ENCODE measurements at places on chromosomes 11 and 22.

- DNase-seq: no peak
Measured at GRCh38 chr11:18986744-18987143, 47.5 kb upstream of the MRGPRX1 start.

DNA sequence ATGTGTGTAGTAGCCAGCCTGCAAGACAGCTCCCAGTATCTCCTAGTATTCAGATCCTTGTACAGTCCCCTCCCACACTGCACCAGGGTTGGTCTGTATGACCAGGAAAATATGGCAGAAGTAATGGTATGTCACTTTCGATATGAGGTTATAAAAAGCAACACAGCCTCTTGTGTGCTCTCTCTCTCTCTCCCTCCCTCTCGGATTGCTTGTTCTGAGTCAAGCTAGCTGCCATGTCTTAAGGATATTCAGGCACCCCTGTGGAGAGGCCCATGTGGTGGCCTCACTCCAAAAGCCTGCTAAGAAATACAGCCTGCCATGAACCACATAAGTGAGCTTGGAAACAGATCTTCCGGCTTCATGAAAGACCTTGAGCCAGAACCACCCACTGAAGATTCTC, 25.4 kb downstream of the FXYD6 start:
- no peak for DNase-seq

GRCh38 chr11:13338019-13338426, 60.4 kb downstream of the BMAL1 start:
- DNase-seq: peak; percentile 39

DNA sequence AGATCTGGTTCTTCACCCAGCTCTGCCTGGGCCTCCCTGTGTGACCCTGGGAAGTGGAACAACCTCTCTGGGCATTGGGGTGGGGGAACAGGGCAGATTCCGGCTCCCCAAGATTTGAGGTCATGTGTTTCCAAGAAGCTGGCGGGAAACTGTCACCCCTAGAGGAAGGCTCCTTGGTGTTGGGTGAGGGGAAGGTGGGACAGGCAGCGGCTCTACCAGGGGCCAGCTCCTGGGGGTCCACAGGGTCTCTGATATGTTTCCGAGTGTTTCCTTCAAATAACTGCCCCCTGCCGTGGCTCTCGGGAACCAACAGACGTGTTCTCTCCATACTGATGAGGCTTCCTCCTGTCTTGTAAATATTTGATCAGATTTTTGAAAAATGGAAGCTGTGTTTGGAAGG, 78.5 kb downstream of the MPPED1 start:
- DNase-seq: no peak

- no peak for DNase-seq
Measured at GRCh38 chr22:19291218-19291579, 320 bp downstream of the CLTCL1 start.

- DNase-seq: no peak
Measured at GRCh38 chr11:89498845-89499448, 7.8 kb upstream of the NOX4 start.

GRCh38 chr22:41048791-41049717, 43.3 kb upstream of the EP300 start:
- DNase-seq: peak; percentile 58

DNA sequence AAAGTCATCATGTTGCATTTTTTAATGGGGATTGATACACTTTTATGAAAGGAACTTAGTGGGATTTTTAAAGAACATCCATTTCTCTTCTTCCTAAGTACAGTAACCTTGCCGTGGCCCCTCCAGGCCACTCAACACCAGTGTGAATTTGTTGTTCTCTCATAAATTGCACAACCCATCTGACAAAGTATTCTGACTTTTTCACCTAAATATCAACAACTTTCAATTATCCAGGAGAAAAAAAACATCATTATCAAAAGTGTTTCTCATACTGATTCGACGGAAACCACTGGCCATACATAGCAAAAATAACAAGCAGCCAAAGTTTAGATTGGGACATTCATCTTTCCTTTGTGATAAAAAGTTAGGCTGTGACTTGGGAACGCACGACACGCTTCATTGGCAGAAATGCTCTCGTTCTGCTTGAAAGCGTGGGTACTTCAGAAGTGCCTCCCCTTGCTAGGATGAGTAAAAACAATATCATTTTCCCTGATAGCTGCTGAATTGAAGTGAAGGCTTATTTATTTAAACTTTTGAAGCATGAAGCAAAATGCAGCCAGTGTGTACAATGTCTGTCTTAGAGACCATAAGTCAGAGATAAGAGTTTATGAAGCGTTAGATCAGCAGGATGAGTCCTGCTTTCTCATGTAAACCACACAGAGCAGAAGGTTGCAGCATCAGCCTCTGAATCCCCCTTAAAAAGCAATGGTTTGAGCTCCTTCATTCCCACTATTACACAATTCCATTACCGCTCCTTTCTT, 20.6 kb upstream of the EIF3M start:
- no peak for DNase-seq

DNA sequence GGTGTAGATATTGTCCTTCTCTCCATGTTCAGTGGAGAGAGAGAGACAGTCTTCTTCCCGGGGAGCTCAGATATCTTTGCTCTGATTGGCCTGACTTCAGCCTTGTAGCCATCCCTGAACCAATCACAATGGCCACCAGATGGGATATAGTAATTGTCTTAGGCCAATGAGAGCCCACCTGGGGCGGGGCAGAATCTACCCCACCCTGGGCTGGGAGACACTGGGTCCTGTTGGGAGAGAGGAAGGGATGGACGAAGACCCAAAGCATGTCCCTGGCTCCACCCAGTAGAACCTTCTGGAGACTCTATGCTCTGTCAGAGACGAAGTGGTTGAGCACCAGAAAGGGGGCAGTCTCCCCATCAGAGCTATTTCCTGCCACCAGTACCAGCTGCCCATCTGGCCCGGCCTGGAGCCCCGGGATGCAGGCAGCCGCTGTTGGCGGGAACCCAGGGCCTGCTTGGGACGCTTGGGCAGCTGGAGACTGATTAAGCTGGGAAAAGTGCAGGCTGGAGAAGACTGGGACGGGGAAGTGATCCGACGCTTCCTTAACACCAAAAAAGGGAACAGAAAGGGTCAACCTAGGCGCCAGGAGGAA, 31.6 kb upstream of the CBX7 start:
- peak; percentile 85 for DNase-seq

DNA sequence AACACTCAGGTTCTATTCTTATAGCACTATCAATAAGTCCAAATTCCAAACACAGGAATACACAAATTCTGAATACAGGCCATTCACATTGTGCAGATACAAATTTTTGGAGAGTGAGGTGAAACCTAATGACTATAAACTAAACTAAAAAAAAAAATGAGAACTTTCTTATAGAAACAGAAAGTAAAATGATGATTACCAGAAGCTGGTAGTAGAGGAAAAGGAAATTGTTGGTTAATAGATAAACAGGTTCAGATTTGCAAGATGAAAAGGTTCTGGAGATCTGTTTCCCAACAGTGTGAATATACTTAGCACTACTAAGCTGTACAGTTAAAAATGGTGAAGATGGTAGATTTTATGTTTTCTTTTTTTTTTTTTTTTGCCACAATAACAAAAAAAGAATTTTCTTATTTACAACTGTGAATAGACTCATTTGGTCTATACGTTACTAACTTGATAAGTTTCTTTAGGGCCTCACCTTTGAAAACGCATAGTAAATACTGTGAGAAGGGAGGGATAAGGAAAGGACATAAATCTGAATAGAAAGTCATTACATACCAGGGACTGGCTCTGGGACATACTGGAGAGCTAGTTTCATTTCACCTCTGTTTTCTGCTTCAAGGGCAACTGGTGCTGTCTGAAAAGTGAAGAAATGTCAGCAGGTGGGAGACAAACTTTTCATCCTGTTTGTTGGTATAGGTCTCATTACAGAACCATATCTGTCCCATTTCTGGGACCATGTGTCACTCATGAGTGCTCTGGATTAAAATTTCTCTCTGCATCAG, 14.2 kb upstream of the CCDC89 start:
- DNase-seq: no peak

- no peak for DNase-seq
Measured at GRCh38 chr11:103077554-103077953, 14.4 kb downstream of the DCUN1D5 start.

DNA sequence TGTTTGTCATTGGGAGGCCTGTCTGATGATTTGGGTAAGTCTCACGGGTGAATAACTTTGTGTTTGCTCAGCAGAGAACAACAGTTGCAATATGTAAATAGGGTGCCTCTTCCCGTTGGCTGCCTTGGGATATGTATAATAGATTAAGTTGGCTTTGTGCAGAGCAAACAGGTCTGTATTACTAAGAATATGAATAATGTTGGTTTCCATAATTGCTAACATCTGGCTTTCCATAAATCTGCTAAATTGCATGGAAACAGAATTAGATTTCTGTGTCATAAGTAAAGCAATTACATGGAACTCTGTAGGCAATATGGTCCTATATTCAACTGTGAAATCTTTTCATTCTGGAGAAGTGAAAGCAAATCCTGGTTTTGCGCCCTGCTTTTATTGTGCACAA, 636.0 kb upstream of the ANO5 start:
- no peak for DNase-seq

- DNase-seq: no peak
Measured at GRCh38 chr11:17600316-17601255, 53.5 kb downstream of the OTOG start.

GRCh38 chr11:69951821-69952220, 126.3 kb upstream of the ANO1 start:
- DNase-seq: no peak

DNA sequence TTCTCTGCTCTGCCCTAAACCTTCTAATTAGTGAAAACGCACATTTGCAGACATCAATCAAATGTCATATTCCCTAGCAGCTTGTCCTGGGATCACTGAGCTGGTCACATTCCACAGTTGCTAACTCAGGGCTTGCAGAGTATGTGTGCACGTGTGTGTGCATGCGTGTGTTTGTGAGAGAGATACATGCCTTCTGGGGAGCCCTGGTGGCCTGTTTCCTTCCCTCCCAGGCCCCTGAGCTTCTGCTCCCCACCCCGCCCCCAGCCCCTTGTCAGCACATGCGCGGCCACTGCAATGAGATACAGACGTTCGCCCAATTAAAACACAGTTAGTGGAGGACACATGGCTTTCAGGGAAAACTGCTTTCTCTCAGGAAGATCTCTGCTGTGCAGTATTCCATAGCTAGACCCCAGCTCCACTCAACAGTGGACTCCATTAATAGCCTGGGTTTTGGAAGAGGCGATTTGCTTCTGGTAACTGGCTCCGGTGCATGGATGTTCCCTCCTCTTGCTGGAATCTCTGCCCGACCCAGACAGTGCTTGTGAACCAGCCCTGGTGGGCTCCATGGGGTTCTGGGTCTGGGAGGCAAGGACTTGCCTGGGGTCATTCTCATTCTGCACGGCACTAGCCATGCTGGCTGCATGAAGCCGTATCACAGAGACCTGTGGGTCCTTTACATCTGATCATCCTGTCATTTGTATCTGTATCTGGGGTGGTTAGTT, 17.7 kb downstream of the LRP5 start:
- no peak for DNase-seq

DNA sequence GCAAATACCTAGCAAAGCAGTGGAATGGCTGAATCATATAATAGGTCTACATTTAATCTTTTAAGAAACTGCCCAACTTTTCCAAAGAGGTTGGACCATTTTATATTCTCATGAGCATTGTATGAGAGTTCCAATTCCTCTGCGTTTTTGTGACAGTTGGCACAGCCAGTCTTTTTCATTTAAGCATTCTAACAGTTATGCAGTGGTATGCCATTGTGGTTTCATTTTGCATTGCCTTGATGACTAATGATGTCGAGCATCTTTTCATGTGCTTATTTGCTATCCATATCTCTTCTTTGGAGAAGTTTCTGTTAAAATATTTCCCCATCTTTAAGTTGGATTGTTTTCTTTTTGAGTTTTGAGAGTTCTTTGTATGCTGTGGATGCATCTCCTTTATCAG, 38.7 kb downstream of the EIF3F start:
- DNase-seq: peak; percentile 25

- no peak for DNase-seq
Measured at GRCh38 chr11:111723595-111723994, 42.6 kb downstream of the PPP2R1B start.

DNA sequence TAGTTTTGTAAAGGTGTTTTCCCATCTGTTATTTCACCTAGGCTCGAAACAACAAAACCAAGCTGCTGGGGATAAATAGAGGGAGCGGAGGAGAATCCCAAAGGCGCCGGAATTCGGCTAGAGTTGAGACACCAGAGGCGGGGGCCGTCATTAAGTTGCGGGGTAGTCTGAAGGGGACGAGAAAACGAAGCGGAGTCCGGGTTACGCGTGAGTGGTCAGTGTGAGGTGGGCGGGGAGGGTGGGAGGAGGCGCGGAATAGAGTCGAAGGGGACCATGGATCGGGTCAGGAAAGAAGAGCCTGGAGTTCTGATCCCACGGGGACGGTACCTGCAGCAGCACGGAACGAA, 361 bp downstream of the SRPRA start:
- DNase-seq: peak; percentile 22

DNA sequence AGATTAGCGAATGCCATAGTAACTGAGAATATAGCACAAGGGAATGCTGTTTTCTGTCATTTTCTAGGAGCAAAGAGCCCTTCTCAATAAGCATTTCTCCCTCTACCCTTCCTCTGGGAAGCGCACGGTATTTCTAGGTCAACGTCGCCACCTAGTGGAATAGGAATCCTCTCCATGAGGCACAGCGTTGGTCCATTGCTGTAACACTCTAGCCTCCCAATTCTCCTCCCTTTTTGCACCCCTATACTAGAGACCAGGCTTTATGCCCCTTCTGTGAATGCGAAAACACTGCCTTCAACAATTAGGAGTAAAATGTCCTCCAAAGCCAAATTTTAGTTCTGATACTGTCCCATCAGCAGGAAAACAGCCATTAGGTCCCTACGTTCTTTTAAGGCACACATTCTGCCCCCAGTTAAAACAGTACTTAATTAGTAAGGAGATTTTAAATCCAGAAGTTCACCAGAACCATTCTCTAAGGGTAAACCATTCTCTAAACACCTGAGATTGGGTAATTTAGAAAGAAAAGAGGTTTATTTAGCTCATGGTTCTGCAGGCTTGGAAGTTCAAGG, 12.8 kb upstream of the HYLS1 start:
- peak; percentile 41 for DNase-seq

- no peak for DNase-seq
Measured at GRCh38 chr11:13206086-13206640, 71.4 kb upstream of the BMAL1 start.

- DNase-seq: no peak
Measured at GRCh38 chr22:27876684-27877083, 42.4 kb downstream of the PITPNB start.

- no peak for DNase-seq
Measured at GRCh38 chr11:70913715-70914231, 338.6 kb downstream of the SHANK2 start.

DNA sequence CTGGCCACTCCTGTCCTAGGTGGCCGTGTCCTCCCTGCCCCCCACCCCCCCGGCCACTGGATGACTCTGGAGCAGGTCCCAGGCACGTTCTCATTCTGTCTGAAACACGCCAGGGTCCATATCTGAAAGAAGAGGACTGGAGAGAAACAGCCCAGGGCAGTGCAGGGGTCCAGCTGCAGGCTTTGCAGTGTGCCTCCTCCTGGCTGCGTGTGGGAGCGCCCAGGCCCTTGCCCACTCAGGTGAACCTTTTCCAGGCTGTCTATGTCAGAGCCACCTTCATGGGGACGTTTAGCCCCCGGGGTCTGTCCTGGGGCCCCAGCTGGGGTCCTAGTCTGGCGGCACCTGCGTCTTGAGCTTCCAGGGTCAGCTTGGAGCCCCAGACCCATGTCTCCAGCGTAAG, 15.6 kb downstream of the GRAMD4 start:
- no peak for DNase-seq

GRCh38 chr22:25661073-25661472, 80.9 kb upstream of the MYO18B start:
- no peak for DNase-seq

GRCh38 chr11:17171916-17172315, 35.9 kb downstream of the PIK3C2A start:
- DNase-seq: no peak

GRCh38 chr11:68948935-68949334, 31.9 kb downstream of the MRGPRD start:
- no peak for DNase-seq
